ENCODE measurements at places on chromosomes 7 and 10. TPM values are rescaled to one million over a fixed set of nuclear protein-coding genes. Genes with fewer than 3 reads are reported as not detected.

NODAL gene
- not detected for total RNA-seq

WAC gene
- total RNA-seq, result 158 TPM

NUTM2A gene
- 0.69 TPM for total RNA-seq

ANKRD1 gene
- 6.8 TPM for total RNA-seq

SH2B2 gene
- 1.8 TPM for total RNA-seq

CCM2 gene
- total RNA-seq, result 19.5 TPM

CNPY1 gene
- total RNA-seq, result 0.32 TPM

PRF1 gene
- 0.90 TPM for total RNA-seq

C7orf57 gene
- 0.21 TPM for total RNA-seq

ABCB4 gene
- total RNA-seq, result 1.2 TPM

LRIT1 gene
- not detected for total RNA-seq

NPY4R gene
- 0.16 TPM for total RNA-seq

ZNF488 gene
- total RNA-seq, result 0.63 TPM

H2BK1 gene
- not detected for total RNA-seq

SFTPA1 gene
- not detected for total RNA-seq

TAS2R4 gene
- total RNA-seq, result 8.1 TPM

FXYD4 gene
- 0.95 TPM for total RNA-seq

PTF1A gene
- not detected for total RNA-seq

SUFU gene
- 8.1 TPM for total RNA-seq

TDRD1 gene
- total RNA-seq, result 0.53 TPM

WDR37 gene
- 12.2 TPM for total RNA-seq

MYH16 gene
- not detected for total RNA-seq

STEAP1B gene
- total RNA-seq, result 3.2 TPM

RPEL1 gene
- not detected for total RNA-seq

HPSE2 gene
- 48.1 TPM for total RNA-seq

HTRA1 gene
- total RNA-seq, result 83.9 TPM

MRPS33 gene
- total RNA-seq, result 32.7 TPM

SPDYE11 gene
- not detected for total RNA-seq

ITGB8 gene
- total RNA-seq, result 106 TPM

KIF5B gene
- 189 TPM for total RNA-seq

TAF6 gene
- 20.6 TPM for total RNA-seq

SPRN gene
- 0.74 TPM for total RNA-seq

PLEKHS1 gene
- 0.42 TPM for total RNA-seq

UCN3 gene
- not detected for total RNA-seq

CCDC172 gene
- total RNA-seq, result not detected

MKX gene
- total RNA-seq, result 6.2 TPM

TMEM176A gene
- total RNA-seq, result 20.8 TPM

MUC12 gene
- 1.1 TPM for total RNA-seq

ITIH2 gene
- 0.16 TPM for total RNA-seq

TET1 gene
- total RNA-seq, result 41.6 TPM
